ENCODE measurements at places on chromosomes 3 and 15.

- DNase-seq = no peak
Measured at GRCh38 chr3:23711916-23712494, 93.8 kb upstream of the UBE2E1 start.

DNA sequence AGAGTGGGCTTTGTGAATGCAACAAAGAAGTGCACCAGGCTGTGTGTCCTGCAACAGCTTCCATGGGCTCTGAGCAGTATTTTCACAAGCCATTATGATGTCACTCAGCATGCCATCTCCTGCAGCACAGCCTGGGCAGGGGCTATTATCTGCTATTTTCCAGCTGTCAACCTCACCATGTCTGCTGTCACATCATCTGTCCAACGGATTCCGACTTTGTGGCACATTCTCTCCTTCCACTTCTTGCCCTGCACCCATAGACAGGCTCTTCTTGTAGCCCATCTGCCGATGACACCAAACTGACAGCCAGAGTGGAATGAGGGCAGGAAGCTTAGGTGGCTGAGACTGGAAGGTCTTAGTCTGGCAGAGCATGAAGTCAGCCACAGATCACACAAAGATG, 691.9 kb downstream of the NTRK3 start:
- no peak for DNase-seq

- DNase-seq = no peak
Measured at GRCh38 chr3:51063053-51063452, 322.0 kb upstream of the MANF start.

DNA sequence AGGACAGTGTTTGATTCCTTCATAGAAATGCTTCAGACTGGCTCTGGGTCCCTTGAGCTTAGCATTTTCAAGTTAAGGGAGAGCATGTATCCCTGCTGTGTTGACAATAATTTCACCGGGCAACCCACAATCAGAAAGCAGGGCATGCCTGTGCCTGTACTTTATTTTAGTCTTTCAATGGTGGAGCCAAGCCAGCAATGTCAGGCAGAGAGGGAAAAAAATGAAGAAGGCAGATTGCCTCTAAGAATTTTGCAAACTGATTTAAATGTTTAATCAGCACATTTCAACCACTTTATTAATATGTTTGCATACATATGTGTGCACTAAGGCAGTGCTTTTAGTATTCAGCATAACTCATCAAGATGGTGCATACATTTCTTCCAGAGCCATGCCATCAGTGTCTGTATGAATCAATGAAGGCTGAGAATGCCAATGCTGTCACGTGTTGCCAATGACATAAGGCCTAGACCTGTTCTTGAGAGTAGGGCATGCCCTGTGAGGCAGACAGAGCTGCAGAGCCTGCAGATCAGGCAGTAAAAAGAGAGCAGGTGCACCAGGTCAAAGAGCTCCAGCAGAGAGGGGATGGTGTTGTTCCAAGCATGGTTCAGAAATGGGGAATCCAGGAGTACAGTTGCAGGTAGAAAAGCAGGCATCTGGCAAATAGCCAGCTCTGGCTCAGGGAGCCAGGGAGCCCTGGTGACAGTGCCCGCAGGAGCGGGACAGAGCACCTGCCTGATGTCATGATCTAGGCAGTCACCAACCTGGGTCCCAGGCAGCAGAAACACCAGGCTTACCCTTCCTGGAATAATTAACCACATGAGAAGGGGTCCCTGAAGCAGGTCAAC, 508.5 kb downstream of the GABRG3 start:
- DNase-seq = no peak

GRCh38 chr3:192834428-192834827, 83.2 kb downstream of the MB21D2 start:
- DNase-seq = no peak

- no peak for DNase-seq
Measured at GRCh38 chr3:134663721-134664456, 13.1 kb upstream of the KY start.
